ENCODE measurements at places on chromosomes 3 and 15. TPM values are rescaled to one million over a fixed set of nuclear protein-coding genes. Genes with fewer than 3 reads are reported as not detected.
A peak's percentile ranks its signal among the peaks of the same experiment; 100 is the strongest.

Gene RAB5A
- 55.6 TPM for total RNA-seq

DNA sequence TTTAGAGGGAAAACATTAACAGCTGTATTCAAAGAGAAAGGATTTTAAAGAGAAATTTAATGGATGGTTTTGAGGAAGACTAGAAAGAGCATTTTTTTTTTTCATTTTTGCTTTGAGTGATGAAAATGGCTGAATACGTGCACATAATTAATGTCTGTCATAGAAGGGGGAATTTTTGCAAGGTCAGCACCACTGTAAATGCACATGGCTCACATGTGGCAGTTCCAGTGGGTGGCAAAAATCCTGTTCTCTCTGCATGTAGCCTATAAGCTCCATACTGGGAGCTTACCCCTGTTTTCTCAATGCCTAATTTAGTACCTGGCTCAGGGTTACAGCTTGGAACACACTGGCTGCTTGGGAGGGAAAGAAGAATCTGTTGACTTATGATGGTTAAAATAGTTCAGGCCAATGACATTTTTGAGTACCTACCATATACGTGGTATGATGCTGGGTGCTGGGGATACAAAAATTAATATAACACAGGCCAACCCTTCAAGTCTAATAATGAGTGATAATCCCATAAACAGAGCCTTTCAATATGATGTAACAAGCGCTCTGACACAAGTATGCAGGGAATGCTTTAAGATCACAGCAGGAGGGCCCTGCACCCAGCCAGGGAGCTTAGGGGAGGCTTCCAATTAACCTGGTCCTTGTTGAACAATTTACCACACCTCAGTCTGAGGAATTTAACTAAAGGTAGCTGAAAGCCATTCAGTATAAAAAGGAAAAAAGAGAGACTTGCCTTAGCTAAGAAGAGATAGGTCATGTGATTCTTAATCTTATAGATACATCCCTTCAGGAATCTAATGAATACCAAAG, 33.0 kb downstream of the HSPBAP1 start:
- H3K27ac ChIP-seq: no peak overlapping the region
- no peaks in the 10 kb centered on the region for H3K4me1 ChIP-seq
- H3K36me3 ChIP-seq: no peaks in the 10 kb centered on the region
- DNase-seq: no peak
- H3K4me3 ChIP-seq: no peak overlapping the region

- H3K4me3 ChIP-seq: no peak overlapping the region
- H3K27ac ChIP-seq: no peak overlapping the region
- no peaks in the 10 kb centered on the region for H3K36me3 ChIP-seq
- H3K27me3 ChIP-seq: no peaks in the 10 kb centered on the region
Measured at GRCh38 chr3:122353893-122354401, 28.9 kb downstream of the CSTA start.

DNA sequence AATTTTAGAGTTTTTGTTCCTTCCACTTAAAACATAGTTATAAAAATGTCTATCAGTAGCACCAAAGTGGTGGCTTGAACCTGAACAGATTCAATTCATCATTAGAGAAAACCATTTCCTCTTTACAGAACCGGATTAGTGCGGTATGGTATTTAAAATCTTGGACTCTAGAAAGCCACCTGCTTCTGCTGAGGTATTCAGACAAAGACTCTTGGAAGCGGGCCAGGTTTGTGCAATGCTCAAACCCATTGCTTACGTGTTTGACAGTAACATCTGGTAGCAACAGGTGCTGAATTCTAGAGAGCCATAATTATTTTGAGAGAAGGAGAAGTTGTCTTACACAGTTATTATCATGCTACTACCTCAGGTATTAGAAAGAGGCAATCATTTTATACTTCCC, 290.5 kb downstream of the NAALADL2 start:
- no peaks in the 10 kb centered on the region for H3K27me3 ChIP-seq
- no peak for DNase-seq
- no peaks in the 10 kb centered on the region for H3K4me1 ChIP-seq

- no peaks in the 10 kb centered on the region for H3K27me3 ChIP-seq
- no peaks in the 10 kb centered on the region for H3K4me1 ChIP-seq
- DNase-seq: no peak
- H3K27ac ChIP-seq: no peak overlapping the region
- H3K4me3 ChIP-seq: no peak overlapping the region
Measured at GRCh38 chr15:80272987-80273386, 21.0 kb upstream of the CTXND1 start.

Gene SKOR1
- total RNA-seq: 2.2 TPM

Gene ADAMTS17
- 17.8 TPM for total RNA-seq

DNA sequence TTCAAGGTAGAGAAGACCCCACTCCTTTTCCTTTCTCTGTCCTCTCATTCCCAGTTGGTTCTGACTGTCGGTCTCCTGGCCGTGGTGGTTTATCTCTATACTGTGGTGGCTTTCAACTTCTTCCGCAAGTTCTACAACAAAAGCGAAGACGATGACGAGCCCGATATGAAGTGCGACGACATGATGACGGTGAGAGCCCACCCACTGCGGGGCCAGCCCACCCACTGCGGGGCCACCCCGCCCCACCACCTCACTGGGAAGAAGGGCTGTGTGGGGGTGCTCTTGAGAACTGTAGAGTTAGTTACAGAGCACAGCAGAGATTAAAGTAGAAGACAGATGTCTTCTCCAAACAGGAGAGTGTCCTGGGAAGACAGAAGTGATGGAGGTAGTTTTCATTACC, 110.6 kb upstream of the CHRM5 start:
- H3K4me3 ChIP-seq: no peak overlapping the region
- no peak for DNase-seq
- no peaks in the 10 kb centered on the region for H3K4me1 ChIP-seq
- no peak overlapping the region for H3K27ac ChIP-seq
- no peaks in the 10 kb centered on the region for H3K36me3 ChIP-seq
- H3K27me3 ChIP-seq: no peaks in the 10 kb centered on the region

DNA sequence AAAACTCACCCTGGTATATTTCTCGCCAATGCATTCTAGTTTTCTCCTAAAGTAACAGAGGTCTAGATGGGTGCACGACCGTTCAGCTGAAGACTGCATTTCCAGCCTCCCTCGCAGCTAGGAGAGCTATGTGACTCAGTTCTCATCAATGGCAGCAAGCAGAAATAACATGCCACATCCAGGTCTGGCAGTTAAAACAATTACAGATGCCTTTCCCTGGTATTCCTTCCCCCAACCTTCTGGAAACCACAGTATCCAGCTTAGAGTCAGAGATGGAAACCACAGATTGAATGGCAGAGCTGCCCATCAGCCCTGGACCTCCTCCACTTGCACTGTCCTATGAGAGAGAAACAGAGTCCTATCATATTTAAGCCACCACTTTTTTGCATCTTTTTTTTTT, 4.8 kb downstream of the HAPLN3 start:
- H3K36me3 ChIP-seq: no peaks in the 10 kb centered on the region
- H3K27me3 ChIP-seq: no peaks in the 10 kb centered on the region
- DNase-seq: no peak
- no peak overlapping the region for H3K4me3 ChIP-seq
- peaks cover 3% of the 10 kb centered on the region for H3K4me1 ChIP-seq

DNA sequence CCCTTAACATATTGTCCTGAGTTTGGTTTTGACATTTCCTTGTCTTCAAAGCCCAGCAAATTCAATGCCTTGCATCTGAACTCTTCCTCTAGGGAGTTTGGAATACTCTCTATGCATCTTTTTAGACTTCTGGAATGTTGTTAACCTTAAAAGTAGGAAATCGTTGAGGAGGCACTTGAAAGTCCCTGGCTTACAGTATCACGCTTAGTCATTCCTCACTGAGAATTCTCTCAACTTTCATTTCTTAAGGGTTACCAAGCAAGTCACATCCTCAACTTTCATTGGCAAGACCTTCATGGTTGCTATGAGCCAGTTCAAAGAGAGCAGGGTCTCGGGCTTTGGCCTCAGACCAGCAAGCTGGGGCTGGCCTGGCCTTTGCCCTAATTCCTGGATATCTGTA, 89.9 kb downstream of the ASB7 start:
- peaks cover 6% of the 10 kb centered on the region for H3K4me1 ChIP-seq
- no peak for DNase-seq
- no peaks in the 10 kb centered on the region for H3K36me3 ChIP-seq
- H3K4me3 ChIP-seq: no peak overlapping the region

DNA sequence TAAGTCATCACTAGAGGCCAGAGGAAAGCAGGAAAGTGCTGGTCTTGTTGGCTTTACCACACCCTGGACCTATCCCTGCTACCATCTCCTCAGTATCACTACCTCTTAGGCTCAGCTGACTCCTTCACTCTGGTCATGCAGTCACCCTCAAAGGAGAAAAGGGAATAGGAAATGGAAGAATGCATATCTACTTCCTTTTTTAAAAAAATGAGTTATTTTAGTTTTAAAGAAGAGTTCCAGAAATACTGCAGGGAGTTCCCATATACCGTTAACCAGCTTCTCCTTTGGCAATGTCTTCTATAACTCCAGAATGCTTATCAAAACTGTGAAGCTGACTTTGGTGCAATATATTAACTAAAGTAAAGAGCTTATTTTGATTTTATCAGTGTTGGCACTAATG, 688.6 kb downstream of the DIPK2A start:
- DNase-seq: no peak
- no peak overlapping the region for H3K4me3 ChIP-seq
- H3K27ac ChIP-seq: no peak overlapping the region
- H3K4me1 ChIP-seq: no peaks in the 10 kb centered on the region
- no peaks in the 10 kb centered on the region for H3K27me3 ChIP-seq

GRCh38 chr15:100112061-100112420, 229.7 kb downstream of the ADAMTS17 start:
- H3K4me1 ChIP-seq: peaks cover 17% of the 10 kb centered on the region
- no peaks in the 10 kb centered on the region for H3K27me3 ChIP-seq
- H3K36me3 ChIP-seq: no peaks in the 10 kb centered on the region
- no peak overlapping the region for H3K4me3 ChIP-seq
- no peak for DNase-seq
- H3K27ac ChIP-seq: no peak overlapping the region

- H3K36me3 ChIP-seq: no peaks in the 10 kb centered on the region
- H3K4me3 ChIP-seq: no peak overlapping the region
- H3K27me3 ChIP-seq: no peaks in the 10 kb centered on the region
- no peak overlapping the region for H3K27ac ChIP-seq
- DNase-seq: no peak
Measured at GRCh38 chr3:87267953-87268645, 8.3 kb downstream of the POU1F1 start.

Gene LTK
- total RNA-seq: 3.7 TPM

GRCh38 chr15:50190166-50190570, 8.2 kb downstream of the SLC27A2 start:
- H3K4me3 ChIP-seq: no peak overlapping the region
- no peak for DNase-seq
- H3K27ac ChIP-seq: no peak overlapping the region
- H3K36me3 ChIP-seq: no peaks in the 10 kb centered on the region
- H3K4me1 ChIP-seq: no peaks in the 10 kb centered on the region

DNA sequence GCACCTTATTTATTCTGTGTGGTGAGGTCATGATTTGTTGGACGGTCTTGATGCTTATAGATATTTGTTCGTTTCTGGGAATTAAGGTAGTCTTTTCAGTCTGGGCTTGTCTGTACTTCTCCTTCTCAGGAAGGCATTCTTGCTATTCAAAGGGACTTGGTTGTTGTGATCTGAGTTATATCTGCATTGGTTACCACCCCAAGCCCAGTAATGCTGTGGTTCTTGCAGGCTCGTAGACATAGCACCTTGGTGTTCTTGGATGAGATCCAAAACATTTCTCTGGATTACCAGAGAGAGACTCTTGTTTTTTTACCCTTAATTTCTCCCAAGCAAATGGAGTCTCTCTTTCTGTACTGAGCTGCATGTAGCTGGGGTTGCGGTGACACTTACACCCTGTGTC, 128.0 kb upstream of the CBLB start:
- no peak for DNase-seq
- H3K27ac ChIP-seq: no peak overlapping the region
- no peak overlapping the region for H3K4me3 ChIP-seq
- no peaks in the 10 kb centered on the region for H3K27me3 ChIP-seq

- no peaks in the 10 kb centered on the region for H3K4me1 ChIP-seq
- no peak for DNase-seq
- no peak overlapping the region for H3K4me3 ChIP-seq
- no peaks in the 10 kb centered on the region for H3K36me3 ChIP-seq
- no peaks in the 10 kb centered on the region for H3K27me3 ChIP-seq
Measured at GRCh38 chr15:39247574-39247973, 333.3 kb upstream of the THBS1 start.

- H3K4me1 ChIP-seq: peaks cover 24% of the 10 kb centered on the region
- no peaks in the 10 kb centered on the region for H3K27me3 ChIP-seq
- DNase-seq: peak; percentile 58
- peak overlapping the region; percentile 70 for H3K4me3 ChIP-seq
Measured at GRCh38 chr3:12840591-12841148, 695 bp downstream of the RPL32 start.

DNA sequence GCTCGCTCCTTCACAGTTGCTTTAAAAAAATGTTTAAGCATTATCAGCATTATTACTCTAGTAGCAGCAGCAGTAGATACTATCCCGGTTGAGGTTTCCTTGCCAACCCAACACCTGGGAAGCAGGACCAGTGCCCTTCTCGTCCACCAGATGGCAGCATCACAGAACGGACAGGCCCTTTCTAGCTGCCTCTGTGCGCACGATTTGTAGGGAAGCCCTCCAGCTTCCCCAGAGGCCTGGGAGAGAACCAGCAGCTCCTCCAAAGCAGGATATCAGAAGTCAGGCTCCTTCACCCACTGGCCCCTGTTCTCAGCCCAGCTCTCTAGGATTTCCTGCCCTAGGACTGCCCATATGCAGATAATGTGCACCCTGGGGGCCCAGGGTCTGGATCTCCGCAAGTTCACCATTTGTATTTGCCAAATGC, 16.8 kb upstream of the ESYT3 start:
- DNase-seq: peak; percentile 85
- no peaks in the 10 kb centered on the region for H3K27me3 ChIP-seq
- H3K27ac ChIP-seq: no peak overlapping the region
- no peaks in the 10 kb centered on the region for H3K4me1 ChIP-seq
- H3K4me3 ChIP-seq: no peak overlapping the region

GRCh38 chr3:125032100-125032643, 23.6 kb downstream of the HEG1 start:
- no peak for DNase-seq
- peaks cover 6% of the 10 kb centered on the region for H3K4me1 ChIP-seq
- H3K4me3 ChIP-seq: no peak overlapping the region
- no peaks in the 10 kb centered on the region for H3K27me3 ChIP-seq
- no peaks in the 10 kb centered on the region for H3K36me3 ChIP-seq

All from testis (tissue), 5 donors.